ENCODE measurements at places on chromosomes 2 and 18.

- DNase-seq: no peak
These were observed 7.8 kb downstream of the MTHFD2 start for GRCh38 chr2:74206180-74206688.

DNA sequence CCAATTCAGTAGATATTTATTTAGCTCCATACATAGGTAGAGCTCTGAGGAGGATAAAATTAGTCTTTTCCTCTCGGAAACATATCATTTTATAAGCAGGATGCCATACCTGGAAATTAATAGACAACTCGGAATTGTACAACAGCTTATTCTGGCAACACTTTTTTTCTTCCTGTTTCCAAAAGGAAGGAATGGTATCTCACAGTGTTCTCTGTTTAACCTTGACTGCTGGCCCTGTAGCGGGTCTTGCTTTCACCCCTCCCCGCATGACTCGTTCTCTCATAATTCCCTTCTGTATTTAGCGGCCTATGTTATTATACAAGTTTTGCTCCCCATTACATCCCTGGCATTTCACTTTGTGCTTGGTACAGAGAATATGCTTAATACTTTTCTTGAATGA, 2.5 kb upstream of the KYNU start:
- DNase-seq: no peak

DNA sequence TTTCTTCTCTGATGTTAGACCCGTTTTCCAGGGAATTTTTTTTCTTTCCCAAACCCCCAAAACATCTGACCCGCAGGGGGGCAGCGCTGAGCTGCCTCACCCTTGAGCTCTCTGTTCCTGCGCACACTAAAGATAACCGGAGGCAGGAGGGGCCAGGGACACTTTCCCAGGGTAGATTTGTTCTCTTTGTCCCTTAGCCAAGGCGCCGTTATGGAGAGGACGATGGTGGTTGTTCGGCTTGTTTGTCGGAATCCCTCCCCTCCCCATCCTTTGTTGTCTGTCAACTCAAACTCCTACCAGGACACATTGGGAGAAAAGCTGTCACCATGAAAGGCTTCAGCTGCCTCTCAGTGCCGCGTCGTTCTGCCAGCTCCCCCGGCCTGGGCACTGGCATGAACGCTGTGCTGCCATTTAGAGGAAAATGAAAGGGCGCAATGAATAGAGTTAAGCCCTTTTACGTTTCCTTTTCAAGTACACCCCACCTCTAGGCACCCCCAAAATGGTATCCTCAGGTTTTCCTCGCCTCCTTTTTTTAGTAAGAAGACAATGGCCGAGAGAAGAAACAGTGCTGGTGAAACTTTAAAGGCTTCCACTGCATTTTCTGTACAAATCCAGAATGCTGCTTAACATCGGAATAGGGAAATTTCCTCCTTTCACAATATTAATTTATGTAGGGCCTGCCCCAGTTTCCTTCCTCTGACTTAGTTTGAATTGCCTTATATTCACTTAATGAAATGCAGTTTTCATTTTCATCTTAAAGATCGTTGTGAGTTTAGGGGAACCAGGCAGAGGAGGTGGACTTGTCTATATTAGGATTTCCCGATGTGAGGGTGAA, 62.1 kb downstream of the RND3 start:
- DNase-seq: no peak

GRCh38 chr2:188751816-188752215, 222.4 kb upstream of the COL3A1 start:
- no peak for DNase-seq

DNA sequence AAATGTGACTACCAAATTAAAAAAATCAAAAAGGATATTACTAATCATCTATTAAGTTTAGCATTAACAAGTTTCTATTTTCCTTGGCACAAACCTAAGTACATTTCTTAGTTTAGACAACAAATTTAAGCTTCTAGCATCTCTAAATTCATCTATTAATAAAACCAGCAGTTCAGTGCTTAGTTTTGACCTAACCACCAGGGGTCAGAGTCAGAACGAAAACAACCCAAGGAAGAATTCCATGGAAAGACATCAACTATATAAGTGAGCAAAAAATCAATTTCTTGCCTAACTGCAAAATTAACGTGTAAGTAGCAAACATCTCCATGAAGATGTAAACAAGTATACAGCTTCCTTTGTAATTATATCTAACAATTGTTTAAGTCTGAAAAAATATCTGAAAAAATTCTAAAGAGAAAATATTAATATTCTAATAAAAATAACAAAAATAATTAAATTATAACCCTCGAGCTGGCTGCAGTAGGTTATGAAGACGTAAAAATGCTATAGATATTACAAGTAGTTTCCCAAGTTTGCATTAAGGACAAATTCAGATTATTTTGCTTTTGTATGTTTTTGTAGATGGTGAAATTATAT, 83.7 kb downstream of the CERKL start:
- DNase-seq: peak; percentile 12

- no peak for DNase-seq
These were observed 97.4 kb upstream of the ID2 start for GRCh38 chr2:8584174-8585066.

DNA sequence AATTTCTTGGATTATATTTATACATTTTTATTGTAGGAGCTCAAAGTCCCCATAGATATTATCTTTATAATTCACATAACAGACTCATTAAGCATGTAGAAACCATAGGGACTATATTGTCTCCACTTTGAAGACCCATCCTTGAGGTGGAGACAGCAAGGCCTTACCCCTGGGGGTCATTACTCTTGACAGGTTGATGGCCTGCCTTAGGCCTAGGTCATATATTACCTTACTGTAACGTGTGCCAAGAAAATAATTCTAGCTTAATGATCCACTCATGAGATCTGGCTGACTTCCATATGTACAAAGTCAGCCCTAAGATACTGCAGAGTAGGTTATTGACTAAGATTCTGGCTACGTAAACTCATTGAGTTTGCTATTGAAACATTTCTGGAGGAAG, 65.4 kb upstream of the GLS start:
- no peak for DNase-seq

DNA sequence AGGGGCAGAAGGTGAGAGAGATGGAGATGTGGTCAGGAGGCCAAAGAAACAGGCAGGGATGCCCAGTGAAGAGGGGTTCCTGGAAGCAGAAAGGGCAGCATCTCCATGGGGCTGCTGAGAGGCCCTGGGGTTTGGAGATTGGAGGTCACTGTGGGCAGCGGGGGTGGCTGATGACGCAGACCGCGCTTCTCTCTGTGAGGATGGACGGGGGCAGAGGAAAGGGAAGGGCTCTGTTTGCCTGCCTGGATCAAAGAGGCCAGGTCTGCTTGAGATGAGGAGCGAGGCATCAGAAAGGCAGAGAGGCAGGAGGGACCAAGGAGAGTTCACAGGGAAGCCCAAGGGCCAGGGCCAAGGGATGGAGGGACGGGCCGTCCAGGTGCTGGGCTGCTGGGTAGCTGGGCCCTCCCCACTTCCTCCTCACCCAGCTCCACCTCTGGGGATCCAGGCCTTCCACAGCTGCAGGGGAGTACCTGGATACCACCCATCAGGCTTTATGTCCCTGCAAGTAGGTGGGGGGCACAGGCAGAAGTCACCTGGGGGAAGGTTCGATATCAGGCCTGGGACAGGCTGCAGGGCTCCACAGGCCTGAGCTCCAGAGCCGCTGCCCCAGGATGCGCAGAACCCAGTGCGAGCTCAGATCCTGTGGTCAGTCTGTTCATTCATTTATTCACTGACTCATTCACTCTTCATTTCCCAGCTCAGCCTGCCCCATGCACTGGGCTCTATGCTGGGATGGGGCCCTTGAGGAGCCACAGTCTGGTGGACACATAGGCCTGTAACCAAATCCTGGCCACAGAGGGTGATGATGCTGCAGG, 30.6 kb downstream of the ADRA2B start:
- DNase-seq: no peak

- no peak for DNase-seq
These were observed 2.2 kb upstream of the IL1RN start for GRCh38 chr2:113124984-113125855.

GRCh38 chr2:103664690-103665089, 902.9 kb downstream of the TMEM182 start:
- DNase-seq: no peak

DNA sequence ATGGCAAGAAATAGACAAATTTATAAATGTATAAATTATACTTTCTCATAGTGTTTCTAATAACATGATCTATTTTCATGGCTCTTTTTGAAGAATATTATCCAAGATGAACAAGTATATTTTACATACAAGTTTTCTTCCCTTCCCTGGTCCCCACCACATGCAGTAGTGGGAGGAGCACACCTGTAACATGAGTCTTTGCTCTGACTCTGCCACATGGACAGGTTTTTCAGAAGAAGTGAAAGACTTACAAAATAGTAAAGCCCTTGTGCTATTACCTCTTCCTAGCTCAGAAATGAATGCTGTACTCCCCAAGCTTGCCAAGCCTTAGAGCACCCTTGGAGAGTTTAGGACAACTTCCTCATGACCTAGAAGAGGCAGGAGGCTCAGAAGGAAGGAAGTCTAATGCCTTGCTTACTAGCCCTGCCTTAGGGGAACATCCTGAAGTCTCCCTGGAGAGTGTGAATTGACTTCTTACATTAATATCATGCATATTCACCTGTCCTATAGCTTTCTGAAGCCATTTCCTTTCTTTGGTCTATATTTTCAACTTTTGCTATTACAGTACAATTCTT, 18.4 kb downstream of the MXD1 start:
- DNase-seq: no peak

DNA sequence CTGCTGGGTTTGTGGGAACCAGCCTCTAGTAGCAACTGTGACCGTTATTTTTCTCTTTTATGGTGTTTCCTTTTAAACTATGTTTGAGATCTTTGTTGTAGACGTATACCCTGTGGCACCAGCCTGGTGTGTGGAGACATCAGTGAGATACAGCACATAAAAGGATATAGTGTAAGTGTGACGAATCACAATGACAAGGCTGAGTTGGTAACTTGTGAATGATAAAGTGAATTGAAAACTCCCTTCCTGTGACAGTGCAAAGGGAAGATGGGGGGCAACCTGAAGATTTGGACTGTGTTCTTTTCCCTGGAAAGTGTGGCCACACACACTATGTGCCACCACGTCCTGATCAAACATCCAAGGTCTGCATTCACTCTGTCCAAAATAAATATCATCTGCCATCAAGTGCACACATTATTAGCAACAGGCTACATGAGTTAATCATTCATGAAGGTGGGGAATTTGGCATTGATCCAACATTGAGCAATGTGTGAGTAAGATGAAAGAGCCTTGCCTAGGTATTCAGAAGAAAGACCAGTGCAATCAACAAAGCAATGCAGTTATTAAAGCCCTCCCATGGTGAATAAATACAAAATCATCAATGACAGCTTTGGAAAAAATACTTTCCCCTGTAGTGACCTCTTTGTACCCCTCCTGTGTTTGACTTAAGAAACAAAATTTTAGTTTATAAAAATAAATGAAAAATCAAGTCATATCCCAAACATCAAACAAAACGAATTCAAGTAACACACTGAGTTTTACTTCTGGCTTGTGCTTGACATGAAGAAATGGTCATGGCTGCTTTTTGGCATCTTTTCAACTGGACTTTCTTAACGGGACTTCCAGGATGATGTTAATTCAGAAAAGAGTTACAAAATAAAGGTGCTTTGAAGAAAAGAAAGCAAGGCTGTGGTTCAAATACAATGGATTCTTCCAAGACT, 1280.5 kb upstream of the ZEB2 start:
- DNase-seq: peak; percentile 34

DNA sequence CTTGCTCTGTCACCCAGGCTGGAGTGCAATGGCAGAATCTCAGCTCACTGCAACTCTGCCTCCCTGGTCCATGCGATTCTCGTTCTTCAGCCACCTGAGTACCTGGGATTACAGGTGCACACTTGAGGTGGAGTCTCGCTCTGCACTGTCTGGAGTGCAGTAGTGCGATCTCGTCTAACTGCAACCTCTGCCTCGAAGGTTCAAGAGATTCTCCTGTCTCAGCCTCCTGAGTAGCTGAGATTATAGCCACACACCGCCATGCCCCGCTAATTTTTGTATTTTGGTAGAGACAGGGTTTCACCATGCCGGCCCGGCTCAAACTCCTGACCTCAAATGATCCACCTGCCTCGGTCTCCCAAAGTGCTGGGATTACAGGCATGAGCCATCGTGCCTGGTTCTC, 83.3 kb downstream of the CCBE1 start:
- no peak for DNase-seq

- DNase-seq: no peak
These were observed 36.1 kb downstream of the GLI2 start for GRCh38 chr2:120771781-120772208.

Data from HuH-7.5 (cell line).